ENCODE measurements at places on chromosomes 7 and 10. TPM values are rescaled to one million over a fixed set of nuclear protein-coding genes. Genes with fewer than 3 reads are reported as not detected.

The HYAL4 gene
- total RNA-seq, result 0.34 TPM

The LRRD1 gene
- total RNA-seq, result not detected

DNA sequence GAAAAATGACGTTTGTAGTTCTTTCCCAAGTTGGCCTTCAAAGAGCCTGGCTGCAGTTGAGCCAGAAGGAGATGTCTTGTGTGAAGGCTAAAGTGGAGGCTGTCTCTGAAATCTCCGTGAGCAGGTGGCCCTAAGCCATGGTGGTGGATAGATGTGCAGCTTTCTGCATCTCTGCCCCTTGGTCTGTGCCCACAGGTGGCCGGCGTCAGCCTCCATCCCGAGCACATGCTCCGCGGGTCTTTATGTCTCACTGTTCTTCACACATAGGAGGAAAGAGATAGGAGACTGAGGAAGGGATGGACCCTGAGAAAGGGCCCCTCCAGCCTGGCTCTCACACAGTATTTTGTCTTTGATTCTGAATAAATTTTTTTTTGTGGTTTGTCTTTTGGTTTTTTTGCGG is 30.3 kb upstream of the SLC26A4 start:
- no peak for DNase-seq

DNA sequence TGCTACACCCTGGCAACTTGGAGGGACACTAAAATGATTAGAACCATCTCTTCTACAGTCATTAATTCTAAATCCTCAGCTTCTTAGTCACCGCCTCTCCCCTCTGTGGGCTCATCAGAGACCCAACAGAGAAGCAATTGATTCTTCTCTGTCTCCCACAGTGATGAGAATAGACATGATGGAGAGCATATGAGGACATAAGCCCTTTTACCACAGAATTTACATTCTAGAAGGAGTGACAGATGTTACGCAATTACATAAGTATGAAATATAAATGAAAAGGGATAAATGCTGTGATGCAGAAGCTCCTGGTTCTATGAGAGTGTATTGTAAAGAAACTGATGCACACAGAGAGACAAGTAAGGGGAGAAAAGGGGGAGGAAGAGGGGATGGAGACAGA is 18.1 kb upstream of the ABCB5 start:
- no peak for DNase-seq

DNA sequence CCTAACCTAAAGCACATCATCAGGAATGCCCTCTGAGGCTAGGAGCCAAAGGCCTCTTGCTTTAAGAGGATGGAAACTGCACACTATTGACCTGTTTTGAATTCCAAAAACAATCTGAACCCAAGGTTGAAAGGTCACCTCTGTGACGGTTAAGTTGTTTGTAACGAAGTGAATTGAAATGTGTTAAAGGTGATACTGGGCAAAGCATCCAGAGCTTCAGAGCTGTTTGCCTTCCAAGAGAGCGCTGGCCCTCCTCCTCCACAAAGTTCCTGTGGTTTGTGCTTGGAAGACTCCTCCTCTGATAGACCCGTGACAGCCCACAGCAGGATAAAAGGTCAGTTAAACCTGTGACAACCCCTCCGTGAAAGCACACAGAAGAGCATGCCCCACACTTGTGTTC is 133.7 kb upstream of the CTTNBP2 start:
- DNase-seq, result no peak

- no peak for DNase-seq
These were observed 60.9 kb downstream of the TCERG1L start for GRCh38 chr10:131250454-131251145.

GRCh38 chr10:108166401-108166800 is 1001.9 kb upstream of the SORCS1 start:
- no peak for DNase-seq

The ANKRD1 gene
- total RNA-seq, result 1,966 TPM

The KNDC1 gene
- total RNA-seq, result 0.06 TPM

The ANXA8 gene
- not detected for total RNA-seq

DNA sequence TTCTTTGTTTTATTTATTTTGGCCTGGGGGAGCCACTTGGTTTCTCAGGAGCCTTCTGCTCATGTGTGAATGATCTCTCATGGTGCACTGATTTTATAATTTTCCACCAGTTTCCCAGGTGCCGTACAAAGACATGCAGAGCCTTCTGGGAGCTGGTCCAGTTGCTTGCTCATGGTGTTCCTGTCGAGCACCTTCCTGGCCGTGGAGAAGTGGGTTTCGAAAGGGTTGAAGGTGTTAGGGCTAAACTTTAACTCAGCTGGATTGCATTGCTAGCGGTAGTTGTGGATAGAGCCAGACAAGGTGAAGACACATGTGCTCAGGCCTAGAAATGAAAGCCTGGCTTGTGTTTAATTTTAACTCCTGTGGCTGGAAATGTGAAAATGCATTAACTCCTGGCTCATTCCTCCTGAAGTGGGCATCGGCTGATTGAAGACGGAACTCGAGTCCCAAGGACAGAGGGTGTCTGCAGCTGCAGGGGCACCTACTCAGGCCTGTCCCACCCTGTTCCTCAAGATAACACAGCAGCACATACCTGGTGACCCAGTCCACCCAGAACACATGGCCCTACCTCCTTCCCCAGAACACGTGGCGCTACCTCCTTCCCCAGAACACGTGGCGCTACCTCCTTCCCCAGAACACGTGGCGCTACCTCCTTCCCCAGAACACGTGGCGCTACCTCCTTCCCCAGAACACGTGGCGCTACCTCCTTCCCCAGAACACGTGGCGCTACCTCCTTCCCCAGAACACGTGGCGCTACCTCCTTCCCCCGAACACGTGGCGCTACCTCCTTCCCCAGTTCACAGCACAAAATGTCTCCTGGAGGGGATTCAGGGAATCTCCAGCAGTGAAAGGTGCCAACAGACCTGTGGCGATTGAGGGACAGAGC is 133.2 kb downstream of the WDR37 start:
- DNase-seq, result no peak

- no peak for DNase-seq
These were observed 73.6 kb upstream of the FAM20C start for GRCh38 chr7:118615-119391.

DNA sequence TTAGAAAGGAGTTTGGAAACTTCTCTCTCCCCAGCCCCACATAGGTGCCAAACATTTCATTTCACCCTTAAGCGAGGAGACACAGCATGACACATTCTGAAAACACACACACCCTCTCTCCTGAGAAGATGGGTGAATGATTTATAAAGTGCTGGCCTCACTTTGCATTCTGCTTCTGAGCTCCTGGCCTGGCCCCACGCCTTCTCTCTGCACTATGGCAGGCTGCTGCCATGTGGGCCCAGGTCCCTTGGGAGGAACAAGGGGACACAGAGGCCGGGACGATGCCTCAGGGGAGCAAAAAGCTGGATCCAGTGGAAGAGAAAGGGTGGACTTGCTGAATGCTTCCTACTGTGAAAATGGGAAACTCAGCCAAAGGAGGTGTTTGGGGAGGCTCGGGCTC is 56.0 kb downstream of the CPXM2 start:
- no peak for DNase-seq

GRCh38 chr7:50379082-50379481 is 71.1 kb downstream of the FIGNL1 start:
- DNase-seq, result no peak

GRCh38 chr10:64977915-64978314 is 1456.7 kb downstream of the REEP3 start:
- DNase-seq, result no peak

GRCh38 chr10:110174201-110174600 is 33.2 kb upstream of the MXI1 start:
- DNase-seq, result no peak

- no peak for DNase-seq
These were observed 8.7 kb downstream of the VIPR2 start for GRCh38 chr7:159136013-159136412.

GRCh38 chr7:100173806-100174495 is 3.2 kb downstream of the GPC2 start:
- no peak for DNase-seq

The PLA2G12B gene
- not detected for total RNA-seq

DNA sequence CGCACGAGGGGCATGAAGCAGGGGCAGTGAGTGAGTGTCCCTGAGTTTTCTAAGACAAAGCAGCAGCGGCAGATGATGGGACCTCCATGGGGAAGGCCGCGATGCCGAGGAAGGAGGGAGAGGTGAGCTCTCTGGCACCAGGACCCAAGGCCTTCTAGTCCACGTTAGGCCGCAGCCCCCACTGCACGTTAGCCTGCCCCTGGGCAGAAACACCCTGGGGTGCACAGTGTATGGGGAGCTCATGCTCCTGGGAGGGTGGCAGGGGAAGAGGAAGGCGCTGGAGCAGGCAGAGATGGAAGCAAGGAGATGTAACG is 97.3 kb upstream of the IKZF1 start:
- no peak for DNase-seq

DNA sequence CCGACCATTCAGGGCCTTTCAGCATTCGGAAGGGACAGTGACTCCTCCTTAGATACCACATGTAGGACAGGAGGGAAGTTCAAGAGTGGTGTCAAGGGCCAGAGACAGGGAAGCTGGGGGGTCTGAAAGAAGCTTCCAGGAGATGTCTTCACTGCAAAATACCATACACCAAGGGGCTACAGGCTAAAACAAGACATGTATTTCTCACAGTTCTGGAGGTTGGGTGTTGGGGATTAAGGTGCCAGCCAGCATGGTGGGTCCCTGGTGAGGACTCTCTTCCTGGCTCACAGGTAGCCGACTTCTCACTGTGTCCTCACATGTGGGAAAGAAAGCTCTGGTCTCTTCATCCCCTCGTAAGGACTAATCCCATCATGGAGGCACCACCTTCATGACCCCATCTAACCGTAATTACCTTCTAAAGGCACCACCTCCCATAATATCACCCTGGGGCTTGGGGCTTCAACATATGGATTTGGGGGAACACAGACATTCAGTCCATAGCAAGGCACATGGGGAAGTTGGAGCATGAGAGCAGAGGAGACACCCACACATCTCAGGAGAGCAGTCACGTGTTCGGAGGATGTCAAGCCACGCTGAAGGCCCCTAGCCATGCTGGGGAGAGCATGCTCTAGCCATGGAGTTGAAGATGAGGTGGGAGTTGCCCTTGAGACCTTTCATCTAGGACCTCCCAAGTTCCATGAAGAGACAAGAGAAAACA is 73.9 kb upstream of the GDF10 start:
- no peak for DNase-seq

GRCh38 chr7:1052031-1052818 is 7.9 kb downstream of the GPR146 start:
- peak; percentile 44 for DNase-seq

DNA sequence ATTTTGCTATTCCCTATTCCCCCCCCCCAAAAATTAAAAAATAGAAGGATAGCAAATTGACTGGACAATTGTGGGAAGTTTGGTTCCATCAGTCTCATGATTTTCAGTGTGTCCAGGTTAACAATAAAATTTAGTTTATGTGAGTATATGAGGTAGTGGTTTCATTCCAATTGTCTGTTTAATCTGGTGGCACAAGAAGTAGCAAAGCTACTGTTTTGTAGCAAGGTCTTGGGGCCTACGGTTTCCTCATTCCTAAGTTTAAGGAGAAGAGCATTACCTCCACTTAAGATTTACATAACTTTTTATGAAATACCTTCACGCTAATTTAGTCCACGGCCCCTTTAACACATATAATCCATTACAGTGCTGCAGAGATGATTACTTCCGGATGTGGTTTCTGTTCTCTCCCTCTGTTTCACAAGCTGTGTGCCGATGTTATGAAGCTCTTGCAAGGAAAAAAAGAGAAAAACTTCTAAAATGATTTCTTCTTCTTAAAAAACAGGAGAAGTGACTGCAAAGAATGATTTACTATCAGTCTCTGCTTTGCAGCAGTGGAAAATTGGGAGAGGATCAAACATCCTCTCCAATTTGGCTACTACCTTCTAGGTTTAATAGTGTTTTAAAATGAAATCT is 32.7 kb upstream of the NPVF start:
- DNase-seq, result no peak

DNA sequence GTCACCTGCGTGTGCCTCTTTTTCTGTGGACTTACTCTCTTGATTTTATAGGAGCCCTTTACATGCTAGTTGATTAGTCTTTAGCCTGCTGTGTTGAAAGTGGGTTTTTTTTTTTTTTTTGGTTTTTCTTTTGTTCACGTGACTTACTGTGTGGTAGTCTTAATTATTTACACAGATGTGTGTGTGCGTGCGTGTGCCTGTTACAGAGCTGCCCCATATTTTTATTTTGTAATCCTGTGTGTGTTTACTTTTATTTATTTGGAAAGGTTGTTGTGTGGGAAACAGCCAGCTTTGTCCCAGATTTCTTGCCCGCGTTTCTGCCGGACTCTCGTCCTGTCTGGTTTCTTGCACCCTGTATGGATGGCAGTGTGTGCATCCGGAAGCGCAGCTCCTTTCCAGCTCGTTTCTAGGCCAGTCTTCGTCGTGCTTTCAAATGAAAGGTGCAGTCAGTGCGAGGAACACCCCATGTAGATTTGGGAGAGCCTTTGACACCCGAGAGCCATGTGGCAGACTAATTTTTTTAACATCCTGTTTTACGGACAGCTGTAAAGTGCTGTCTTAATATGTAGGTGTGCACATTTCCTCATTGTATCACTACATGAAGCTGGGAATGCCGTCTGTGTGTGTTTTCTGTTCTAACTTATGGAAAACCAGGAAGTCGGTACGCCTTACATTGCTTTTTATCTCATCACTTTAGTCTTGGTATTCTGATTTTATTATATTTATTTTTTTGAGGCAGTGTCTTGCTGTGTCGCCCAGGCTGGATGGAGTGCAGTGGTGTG is 55.6 kb downstream of the DNAJB6 start:
- DNase-seq, result no peak

DNA sequence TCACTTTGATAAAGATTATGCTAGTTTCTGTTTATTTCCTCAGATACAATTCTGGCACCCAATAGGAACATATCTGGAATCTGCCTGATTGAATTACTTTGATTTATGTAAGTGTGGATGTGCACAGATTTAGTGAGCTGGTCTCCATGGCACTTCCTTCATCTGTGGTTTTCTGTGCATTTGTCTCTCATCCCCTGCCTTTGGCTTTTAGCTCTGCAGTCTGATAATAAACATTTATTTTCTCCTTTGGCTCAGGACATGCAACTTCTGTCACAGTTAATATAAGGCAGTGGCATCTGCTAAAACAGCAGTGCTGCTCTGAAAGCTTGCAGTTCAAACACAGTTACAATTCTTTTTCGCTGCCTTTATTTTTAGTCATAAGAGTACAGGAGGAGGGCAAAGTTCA is 273.7 kb upstream of the CHRM2 start:
- DNase-seq, result no peak

- peak; percentile 63 for DNase-seq
These were observed 2.4 kb upstream of the LDB3 start for GRCh38 chr10:86665868-86666267.

- DNase-seq, result peak; percentile 52
These were observed 28.9 kb downstream of the SKIDA1 start for GRCh38 chr10:21496343-21497176.

DNA sequence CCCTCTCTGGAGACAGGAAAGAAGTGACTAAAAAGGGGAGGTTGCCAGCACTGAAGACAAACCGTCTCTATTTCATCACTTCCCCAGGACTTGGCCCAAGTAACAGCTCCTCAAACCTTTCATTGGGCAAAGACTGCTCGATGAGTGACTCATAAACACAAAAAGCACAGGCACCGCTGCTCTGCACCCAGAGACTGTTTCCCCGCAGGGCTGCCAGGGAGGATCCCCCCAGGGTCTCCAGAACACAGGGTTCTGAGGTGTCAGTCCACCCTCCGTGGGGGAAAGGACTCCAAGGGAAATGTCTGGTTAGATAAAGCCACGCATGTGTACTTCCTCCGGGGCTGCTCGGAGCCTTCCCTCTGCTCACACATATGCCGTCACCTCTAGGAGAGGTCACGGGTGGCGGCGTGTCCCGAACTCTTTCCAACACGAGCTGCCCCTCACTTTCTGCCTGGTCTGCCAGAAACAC is 59.9 kb downstream of the INSIG1 start:
- no peak for DNase-seq

The LRRN3 gene
- total RNA-seq, result 3.2 TPM

- no peak for DNase-seq
These were observed 9.5 kb downstream of the ZFAND2A start for GRCh38 chr7:1150400-1151002.
